ENCODE measurements at places on chromosomes 4 and X.

DNA sequence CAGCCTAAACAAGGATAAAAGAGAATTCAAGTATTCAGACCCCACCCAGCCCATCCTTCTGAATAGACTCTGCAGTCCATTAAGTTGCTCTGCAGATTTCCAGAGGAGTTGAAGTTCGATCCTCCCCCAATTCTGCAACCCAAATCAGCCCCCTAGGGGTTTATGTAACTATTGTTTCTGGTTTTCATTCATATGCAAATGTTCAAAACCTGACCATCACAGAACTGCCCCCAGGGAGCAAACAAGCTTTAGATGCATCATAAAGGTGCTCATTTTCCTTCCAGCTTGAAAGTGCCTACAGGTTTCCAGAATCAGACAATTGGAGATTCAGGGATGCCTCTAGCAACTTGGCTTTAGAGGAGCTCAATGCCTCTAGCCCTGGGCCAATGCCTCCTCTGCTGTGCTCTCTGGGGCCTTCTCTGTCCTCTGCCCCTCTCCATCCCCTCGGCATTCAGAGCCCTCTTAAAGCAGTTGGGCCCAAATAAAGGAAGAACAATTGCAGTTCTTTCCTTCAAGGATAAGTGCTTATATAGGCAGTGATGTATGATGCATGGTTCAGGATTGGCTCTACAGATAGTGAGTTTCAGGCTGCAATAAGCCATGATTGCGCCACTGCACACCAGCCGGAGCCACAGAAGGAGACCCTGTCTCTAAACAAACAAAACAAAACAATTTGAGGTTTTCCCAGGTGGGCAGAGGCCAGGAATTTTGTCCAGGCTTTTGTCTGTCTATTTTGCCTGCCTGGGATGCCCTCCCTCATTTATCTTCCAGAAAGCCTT, 23.5 kb upstream of the SPINK2 start:
- no peak for DNase-seq

DNA sequence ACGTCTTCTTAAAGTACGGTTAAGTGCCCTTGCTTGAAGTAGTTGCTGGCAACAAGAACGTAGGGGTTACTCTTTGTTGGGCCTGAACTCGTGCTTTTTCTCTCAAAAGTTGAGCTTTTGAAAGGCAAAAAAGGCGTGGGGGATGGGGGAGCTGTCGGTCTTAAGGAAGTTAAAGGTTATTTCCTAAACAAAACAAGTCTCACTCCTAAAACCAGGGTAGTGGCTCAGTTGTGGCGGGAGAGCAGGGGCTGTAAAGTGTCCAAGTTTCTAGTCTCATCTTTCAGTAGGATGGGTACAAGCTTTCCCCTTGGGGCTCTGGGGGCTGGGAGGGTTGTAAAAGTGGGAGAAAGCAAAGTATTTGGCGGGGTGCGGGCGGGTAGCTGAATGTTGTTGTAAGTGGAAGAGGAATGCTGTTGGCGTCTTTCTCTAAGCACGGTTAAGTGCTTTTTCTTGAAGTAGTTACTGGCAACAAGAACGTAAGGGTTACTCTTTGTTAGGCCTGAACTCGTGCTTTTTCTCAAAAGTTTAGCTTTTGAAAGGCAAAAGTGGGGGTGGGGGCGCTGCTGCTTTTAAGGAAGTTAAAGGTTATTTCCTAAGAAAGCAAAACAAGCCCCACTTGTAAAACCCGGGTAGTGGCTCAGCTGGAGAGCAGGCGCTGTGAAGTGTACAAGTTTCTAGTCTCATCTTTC, 904 bp upstream of the WDR1 start:
- DNase-seq = peak; percentile 41

DNA sequence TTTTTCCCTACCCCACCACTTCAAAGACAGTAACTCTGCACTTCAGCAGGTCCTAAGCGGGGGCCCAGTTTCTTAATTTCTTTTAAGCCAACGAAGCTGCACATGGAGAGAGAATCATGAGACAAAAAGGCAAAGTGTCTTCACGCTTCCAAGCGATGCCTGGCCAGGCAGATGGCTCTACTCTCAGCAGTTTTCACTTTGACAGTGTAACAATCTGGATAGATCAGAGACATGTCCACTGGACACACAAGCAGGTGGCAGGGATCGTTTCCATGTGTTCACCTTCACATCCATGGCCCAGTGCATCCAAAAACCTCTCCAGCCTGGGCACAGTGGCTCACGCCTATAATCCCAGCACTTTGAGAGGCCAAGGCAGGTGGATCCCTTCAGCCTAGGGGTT, 27.8 kb downstream of the PPP2R2C start:
- DNase-seq = no peak

- no peak for DNase-seq
These were observed 298.8 kb downstream of the TEX13A start for GRCh38 chrX:104921584-104922205.

Data from stimulated activated CD4-positive, alpha-beta T cell treated with anti-CD3 and anti-CD28 coated beads, Interleukin-1b, Interleukin-23, amount 100 ng/mL, for 24 hours (primary cell).